ENCODE measurements at places on chromosomes 7 and 10.

DNA sequence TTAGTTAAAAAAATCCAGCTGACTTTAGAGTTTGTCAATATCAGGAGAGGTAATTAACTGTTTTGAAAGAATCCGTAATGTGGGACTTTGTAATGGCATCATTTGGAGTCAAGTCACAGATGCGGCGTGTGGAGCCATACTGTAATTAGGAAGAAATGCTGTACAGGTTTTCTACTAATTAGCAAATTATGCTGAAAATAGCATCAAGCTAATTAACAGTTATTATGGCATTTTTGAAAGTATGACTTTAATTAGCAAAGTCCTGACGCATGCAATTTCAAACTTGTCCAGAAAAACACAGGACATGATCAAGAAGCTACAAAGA is 68.3 kb downstream of the EBF3 start:
- no peak for DNase-seq

- no peak for DNase-seq
Observed at GRCh38 chr10:49347827-49348226, 48.1 kb downstream of the DRGX start.

DNA sequence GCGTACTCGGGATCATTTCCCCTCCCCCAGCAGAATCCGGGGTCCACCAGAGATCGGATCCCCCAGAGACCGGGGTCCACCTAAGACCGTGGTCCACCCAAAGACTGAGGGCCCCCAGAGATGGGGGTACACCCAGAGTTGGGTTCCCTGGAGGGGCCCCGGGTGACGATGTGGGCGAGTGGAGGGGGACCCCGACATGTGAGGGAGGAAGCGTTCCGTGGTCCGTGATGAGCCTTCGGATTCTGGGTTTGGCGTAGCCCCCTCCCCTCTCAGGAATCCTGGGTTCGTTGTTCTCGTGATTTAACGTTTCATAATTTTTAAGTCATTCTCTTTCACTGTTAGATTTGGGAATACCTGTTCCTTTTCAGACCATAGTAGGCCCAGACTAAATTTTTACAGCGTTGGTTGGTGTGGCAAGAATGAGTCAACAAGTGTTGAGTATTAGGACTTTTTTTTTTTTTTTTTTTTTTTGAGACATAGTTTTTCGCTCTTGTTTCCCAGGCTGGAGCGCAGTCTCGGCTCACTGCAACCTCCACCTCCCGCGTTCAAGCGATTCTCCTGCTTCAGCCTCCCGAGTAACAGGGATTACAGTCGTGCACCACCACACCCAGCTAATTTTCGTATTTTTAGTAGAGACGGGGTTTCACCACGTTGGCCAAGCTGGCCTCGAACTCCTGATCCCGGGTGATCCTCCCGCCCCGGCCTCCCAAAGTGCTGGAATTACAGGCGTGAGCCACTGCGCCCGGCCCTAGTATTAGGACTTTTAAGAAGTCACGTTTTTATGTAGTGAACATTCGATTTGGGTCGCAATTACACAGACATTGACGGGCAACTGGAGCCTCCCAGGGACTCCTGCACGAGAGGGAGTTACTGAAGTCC is 672 bp downstream of the GTPBP4 start:
- DNase-seq: no peak

GRCh38 chr10:77030974-77031373 is 606.6 kb downstream of the KCNMA1 start:
- no peak for DNase-seq

- DNase-seq: no peak
Observed at GRCh38 chr7:139153832-139154231, 44.3 kb upstream of the ZC3HAV1 start.

DNA sequence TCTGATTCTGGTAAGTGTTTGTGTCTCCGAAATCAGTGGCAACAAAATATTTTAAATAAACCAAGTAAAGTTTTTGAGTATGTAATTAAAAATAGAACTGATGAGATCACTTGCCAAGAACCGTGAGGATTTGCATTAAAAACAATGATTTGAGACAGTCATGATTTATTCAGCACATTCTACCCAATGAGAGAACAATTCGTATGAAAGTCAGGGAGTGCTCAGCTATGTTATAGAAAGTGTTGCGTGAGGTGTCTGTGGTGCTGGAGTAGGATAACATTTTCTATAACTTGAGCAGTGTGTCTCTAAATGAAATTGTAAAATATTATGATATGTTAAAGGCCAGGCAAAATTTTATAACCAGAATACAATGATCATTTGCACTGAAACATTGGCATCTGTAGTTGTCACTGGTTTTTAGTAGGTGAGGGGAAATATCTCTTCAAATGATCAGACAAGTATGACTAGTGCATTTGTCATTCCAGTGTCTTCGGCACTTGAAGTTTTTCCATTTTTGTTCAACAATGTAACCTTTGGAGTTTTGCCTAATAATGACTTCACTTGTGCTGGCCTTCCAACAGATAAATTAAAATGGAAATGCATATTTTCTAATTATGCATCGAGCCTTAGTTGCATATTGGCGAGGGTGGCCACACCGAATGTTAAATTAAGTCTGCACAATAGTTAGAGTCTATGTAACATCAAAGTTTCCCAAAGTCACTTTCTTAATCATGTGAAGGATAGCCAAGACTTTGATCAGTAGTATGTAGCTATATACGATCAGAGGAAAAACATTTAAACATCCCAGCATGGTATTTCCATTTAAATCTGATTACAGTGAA is 335.9 kb downstream of the GFRA1 start:
- DNase-seq: no peak

- no peak for DNase-seq
Observed at GRCh38 chr7:17123020-17123419, 175.4 kb upstream of the AHR start.

DNA sequence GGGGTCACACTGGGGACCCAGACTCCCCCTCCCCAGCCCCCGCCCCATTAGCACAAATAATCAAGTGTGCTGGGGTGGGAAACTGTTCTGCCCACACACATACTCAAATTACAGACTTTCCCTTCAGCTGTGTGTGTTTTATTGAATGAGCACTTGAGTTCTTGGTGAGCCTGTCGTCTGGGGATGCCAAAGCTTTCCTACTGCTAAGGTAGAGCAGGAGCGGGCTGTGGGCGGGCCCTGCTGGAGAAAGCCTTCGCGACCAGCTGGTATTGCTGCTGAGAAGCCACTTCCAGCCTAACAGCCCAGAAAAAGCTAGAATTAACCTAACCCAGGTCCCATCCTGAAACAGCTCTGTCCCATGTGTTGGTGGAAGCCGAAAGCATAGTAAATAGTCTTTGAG is 87.0 kb upstream of the KMT2E start:
- no peak for DNase-seq

DNA sequence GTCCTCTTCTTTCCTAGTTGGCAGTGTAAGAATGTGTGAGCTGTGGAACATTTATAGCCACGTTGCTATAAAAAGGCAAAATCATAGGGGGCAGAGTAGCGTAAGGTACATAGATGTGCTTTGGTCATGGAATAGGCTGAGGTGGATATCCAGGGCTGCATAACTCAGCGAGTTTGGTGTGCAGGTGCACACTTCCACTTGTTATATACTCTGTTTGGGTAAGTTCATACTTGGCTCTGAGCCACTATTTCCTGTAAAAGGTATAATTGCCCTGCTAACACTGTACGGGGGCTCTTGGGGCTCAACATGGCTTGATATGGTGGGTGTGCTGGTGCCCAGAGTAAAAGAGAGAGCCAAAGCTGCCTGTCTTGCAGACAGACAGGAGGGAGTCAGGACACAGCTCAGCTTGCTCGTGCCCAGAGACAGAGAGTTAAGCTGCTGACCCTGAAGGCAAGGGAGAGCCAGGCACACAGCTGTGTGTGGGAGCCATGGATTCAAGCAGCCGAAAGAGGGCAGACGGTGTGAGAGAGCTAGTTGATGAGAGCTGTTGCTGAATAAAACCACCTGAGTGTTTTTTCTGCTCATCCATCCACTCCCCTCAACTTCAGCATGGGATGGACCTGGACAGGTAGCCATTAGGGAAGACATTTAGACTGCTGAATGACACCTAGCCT is 126.7 kb downstream of the DKK1 start:
- no peak for DNase-seq

DNA sequence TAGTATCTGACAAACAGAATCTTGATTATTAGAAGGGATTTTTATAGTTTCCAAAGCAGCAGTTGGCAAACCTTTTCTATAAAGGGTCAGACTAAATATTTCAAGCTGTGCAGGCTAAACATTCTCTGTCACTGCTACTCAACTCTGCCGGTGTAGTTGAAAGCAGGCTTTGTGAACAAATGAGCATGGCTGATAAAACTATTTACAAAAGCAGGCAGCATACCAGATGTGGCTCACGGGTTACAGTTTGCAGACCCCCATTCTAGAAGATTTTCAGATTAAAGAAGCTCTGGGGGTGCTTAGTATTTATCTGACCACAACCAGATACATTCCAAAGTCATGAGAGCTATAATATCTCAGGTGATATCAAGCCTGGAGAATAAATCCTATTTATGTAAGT is 1017.5 kb downstream of the SORCS1 start:
- no peak for DNase-seq

DNA sequence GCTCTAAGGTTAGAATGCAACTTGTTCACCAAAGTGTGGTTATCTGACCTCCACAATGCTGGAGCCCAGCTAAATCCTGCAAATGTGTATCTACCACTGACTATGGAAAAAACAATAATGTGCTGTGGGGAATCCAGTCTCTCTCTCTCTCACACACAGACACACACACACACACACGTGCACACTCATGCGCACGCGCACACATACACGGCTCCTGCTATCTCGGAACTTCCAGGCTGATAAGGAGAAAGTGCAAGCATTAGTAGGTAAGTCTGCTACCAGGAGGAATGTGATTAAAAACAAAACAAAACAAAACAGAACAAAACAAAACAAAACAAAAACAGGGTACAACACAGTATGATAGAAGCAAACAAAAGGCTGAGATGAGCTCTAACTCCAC is 205.2 kb downstream of the FRMD4A start:
- DNase-seq: no peak

DNA sequence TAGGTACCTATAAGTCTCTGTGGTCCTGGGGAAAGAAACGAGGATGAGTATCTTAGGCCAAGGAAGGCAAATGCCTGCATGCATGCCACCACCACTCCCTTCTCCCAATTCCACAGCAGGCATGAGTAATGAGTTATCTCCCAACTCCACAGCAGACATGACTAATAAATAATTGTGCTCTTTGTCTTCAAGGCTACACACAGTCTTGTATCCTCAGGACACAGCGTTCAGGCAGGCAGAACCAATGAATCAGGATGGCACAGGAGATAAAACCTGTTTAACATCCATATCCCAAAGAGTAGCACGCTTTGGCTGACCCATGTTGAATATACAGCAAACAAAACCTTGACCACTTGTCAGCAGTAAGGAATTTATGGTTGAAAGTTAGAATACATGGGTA is 229.7 kb upstream of the NFE2L3 start:
- no peak for DNase-seq

DNA sequence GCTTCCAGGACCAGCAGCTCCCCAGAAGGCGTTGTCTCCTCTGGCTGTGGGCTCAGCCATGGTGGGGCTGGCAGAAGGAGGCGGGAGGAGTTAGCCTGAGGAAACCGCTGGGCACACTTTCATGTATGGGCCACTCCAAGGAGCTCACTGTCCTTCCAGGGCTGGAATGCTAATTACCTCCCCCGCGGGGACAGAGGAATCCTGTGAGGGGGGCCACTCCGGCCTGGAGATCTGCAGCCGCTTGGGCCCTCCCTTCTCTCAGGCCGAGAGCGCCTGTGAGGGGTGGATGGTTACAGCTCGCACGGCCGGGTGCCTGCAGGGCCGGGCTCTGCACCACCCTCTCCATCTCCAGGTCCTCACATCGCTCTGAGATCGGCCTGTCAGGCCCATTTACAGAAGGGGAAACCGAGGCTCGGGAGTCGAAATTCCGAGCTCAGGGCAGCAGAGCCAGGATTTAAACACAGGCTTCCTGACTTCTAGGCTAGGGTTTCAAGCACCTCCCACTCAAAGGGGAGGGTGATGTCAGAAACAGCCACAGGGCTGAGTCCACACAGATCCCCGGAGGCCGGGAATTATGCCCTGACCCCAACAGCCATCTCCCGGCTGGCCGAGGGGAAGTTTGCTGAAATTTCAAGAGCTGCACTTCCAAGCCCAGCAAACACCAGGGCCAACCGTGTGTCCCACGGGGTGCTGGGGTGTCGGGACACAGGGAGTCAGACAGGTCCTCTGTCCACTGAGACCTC is 59.1 kb downstream of the PDGFA start:
- DNase-seq: no peak

DNA sequence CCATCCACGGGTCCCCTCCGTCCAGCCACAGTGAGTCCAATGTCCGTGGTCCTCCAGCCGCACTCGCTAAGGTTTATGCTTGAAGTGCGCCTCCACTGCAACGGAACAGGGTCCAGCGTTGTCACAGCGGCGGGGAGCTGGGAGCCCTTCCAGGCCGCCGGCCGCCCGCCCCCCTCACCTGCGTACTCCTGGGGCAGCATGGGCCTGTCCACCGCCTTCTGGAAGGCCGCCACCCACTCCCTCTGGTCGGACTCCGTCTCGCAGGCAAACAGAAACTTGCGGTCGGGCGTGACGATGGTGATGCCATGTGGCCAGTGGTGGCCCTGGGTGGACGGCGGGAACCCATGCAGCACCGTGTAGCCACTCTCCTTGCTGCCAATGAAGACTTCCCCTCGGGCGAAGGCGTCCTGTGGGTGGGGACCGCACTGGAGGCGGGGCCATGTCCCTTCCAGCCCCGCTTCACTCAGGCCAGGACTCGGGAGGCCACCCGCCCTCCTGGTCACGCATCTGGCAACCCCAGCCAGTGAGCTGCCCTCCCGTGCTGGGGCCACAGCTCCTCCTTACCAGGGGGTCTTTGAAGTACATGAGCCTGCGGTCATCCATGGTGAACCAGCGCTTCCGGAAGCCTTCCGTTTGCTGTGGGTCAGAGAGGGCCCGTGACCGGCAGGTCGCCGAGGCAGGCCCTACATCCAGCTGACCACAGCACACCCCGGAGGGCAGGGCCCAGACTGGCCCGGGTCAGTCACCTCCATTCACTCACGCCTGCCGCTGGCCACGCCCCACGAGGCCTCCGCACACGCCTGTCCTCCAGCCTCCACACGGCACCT is 22.7 kb downstream of the GET4 start:
- DNase-seq: no peak

DNA sequence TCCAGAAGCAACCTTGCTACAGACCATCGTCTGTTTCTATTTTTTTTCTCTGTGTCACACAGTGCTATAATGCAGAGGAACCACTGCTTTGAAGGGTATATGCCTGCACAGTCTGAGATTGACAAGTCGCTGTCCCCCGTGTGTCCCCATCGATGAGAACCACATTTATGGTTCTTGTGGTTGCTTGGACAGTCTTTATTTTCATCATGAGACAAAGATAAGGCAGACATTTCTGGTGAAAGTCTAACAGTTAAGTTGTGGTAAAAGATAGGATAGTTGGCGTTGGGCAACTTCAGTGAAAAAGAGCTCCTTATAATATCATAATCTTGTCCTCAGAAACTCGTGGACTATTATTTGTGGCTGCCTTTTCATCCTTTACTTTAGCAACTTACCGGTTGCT is 6.3 kb upstream of the AKR1E2 start:
- no peak for DNase-seq

All from stimulated activated CD8-positive, alpha-beta memory T cell treated with anti-CD3 and anti-CD28 coated beads, Interleukin-7, amount 100 ng/mL, for 48 hours (primary cell).